Umbilical cord (tissue), 2 donors: ENCODE measurements at places on chromosomes 12 and 14.

- peak; percentile 58 for DNase-seq
Observed at GRCh38 chr14:41668356-41668755, 61.7 kb downstream of the LRFN5 start.

DNA sequence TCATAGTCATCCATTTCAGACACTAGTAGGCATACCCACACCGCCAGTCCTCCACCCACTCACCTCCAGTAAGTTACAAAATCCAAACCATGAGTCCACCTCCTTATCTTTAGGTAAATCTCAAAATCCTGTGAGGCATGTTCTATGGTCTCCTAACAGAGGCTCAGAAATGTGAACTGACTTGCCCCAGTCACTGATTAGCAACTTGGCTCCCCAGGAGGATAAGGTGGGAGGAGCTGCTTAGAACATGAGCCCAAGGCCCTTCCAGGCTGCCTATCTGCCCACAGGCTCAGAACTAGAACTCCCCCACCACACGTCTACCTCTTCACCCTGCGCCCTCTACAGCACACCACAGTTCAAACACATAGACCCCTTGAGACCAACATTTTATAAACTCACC is 19.9 kb downstream of the SETD3 start:
- DNase-seq = no peak

GRCh38 chr12:53424626-53425514 is 1.2 kb downstream of the AMHR2 start:
- DNase-seq = no peak

DNA sequence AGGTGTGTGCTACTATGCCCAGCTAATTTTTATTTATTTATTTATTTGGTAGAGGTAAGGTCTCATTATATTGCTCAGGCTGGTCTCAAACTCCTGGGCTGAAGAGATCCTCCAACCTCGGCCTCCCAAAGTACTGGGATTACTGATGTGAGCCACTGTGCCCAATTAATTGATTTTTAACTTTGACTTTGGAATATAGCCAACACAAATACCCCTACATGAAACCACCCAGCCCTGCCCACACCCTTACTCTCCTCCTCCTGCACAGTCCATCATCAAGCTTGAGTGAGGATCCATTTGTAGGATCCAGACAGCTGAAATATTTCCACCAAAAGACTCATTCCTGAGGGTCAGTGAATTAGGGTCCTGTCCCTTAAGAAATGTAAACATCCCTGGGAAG is 3.3 kb upstream of the TEAD4 start:
- DNase-seq = no peak

- DNase-seq = peak; percentile 87
Observed at GRCh38 chr14:23009939-23010726, at the start of gene C14orf93. Gene C14orf93 (minus strand): TSS chr14:23010143. CDS start chr14:22999023, 11,120 bp downstream.

- DNase-seq = no peak
Observed at GRCh38 chr12:26286186-26286585, 90.8 kb downstream of the SSPN start.

GRCh38 chr12:58455136-58455535 is 465.2 kb downstream of the LRIG3 start:
- DNase-seq = no peak

DNA sequence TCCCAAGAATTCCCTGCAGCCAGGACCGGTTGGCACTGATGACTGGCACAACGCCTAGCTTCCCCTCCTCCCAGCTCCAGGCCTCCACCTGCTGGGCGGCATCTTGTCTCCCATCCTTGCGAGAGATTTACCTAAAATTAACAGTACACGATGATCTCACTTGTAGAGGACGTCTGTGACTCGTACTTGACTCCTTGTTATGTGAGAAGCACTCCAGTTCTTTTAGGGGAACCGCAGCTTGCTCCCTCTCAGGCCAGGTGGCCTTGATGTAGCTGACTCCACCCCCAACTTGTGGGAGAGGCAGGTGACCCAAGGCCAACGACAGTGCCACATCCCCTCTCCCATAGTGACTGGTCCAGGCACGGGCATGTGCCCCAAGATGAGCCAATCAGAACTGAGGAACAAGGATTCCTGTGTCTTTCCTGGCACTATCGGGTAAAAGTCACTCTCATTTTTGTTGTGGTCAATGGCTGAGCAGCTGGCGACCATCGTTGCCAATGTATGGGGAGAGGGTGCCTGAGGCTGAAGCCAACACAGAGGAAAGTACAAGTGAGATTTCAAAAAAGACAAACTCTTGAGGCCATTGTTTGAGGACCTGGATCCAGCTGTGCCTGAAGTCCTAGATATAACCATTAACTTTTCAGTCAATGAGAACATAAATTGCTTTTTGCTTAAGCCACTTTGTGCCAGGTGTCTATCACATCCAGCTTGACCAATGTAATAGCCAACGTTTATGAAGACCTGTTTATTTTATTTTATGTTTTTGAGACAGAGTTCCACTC is 208.7 kb downstream of the RBM19 start:
- DNase-seq = no peak

GRCh38 chr14:74362361-74362915 is 14.2 kb downstream of the VRTN start:
- DNase-seq = peak; percentile 80

DNA sequence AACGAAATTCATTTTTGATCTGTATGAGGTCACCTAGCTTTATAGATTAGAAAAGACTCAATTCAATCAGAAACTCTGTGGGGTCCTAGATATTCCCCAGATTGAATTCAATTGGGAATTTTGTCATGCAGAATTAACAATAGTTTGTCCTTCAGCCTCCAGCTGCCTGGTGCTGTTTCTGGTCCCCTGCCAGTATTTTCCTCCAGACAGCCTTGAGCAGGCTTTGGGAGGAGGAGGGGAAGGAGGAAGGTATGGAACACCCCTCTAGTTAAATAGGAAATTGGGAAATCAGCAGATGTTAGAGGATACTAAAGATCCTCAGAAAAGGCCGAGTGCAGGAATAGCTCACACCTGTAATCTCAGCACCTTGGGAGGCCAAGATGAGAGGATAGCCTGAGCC is 10.6 kb downstream of the GRIP1 start:
- DNase-seq = peak; percentile 42

- peak; percentile 3 for DNase-seq
Observed at GRCh38 chr14:56580221-56580711, 668 bp downstream of the TMEM260 start.

GRCh38 chr12:112270673-112271072 is 111.6 kb downstream of the HECTD4 start:
- no peak for DNase-seq

GRCh38 chr12:81078469-81079196 is 754 bp downstream of the ACSS3 start:
- DNase-seq = peak; percentile 55

- no peak for DNase-seq
Observed at GRCh38 chr12:93569301-93569655, 3.2 kb upstream of the SOCS2 start.

GRCh38 chr14:99579903-99580571 is 24.0 kb downstream of the CCDC85C start:
- peak; percentile 77 for DNase-seq

DNA sequence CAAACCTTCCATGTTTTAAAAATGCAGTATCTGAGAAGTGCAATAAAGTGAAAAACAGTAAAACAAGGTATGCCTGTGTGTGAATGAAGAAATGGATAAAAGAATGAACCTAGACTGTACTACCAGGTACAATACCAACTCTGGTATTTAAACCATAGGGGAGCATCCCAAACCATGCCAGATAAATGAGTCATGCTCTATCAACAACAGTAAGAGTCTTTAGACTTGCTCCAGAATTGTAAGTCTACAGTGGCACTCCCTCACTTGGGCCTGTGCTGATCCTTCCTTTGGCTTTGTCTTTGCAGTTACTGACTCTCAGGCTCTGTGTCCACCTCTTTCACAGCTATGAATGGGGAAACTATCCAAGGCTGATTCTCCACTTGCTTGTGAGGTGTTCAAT is 38.1 kb downstream of the BBS10 start:
- DNase-seq = no peak

GRCh38 chr12:85616201-85616600 is 220.0 kb downstream of the RASSF9 start:
- DNase-seq = no peak

DNA sequence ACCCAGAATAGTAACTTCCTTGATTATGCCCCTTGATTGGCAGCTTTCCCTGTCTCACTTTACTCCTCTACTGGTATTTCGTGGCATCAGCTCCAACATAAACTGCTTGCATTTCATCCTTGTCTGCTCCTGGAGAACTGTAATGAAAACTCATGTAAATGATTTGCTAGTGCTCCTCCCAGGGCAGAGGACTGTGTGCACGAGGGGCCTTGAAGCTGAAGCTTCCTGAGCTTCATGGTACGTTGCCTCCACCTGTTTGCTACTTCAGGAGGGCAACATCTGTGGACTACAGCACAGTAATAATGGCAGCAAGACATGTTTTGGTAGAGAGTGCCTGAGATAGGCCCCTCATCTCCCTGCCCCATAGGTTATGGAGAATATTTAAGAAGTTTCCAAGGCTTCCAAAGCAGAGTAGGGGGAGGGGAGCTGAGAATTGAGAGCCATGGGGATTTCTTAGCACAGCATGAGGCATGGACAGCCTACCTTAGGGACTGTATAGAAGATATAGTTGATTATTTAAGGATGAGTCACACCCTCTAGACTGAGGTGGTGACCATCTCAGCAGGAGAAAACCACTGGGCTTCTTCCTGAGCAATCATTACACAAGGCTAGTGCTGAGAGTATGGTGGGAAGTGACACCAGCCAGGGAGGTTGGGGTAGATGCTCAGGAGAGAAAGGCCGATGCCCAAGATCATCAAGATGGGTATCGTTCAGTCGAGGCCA is 29.5 kb downstream of the CCDC198 start:
- no peak for DNase-seq

- no peak for DNase-seq
Observed at GRCh38 chr12:116267948-116268347, 9.5 kb downstream of the MED13L start.

DNA sequence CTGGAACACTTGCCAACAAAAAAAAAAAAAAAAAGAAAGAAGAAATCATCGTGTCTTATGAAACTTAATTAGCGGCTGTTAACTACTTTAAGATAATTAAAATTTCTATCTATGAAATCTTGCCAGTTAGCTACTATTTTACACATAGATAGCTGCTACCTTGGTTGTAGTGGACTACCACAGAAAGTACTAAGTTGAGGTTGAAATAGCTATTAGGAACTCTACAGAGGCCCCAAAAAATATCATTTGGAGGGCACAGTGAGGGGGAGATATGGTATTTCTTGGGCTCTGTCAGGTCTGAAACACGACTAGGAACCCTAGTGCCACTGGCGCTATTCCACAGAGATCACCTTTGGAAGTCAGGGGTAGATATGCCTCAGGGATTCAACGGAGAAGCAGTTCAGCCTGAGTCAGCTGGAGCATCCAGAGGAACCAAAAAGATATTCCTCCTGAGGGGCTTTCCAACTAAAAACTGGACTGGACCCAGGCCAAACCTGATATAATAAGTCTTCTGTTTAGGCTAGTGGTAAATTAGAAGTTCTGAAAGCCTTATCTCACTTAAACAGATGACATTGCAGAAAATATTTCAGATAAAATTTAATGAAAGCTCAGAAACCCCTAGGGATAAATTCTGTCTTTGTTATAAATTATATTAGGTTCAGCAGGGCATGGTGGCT is 126.1 kb downstream of the EPS8 start:
- no peak for DNase-seq

- DNase-seq = no peak
Observed at GRCh38 chr14:78170203-78170602, at the start of gene NRXN3. Gene NRXN3 (plus strand): TSS chr14:78170373. CDS start chr14:78243094, 72,721 bp downstream.

DNA sequence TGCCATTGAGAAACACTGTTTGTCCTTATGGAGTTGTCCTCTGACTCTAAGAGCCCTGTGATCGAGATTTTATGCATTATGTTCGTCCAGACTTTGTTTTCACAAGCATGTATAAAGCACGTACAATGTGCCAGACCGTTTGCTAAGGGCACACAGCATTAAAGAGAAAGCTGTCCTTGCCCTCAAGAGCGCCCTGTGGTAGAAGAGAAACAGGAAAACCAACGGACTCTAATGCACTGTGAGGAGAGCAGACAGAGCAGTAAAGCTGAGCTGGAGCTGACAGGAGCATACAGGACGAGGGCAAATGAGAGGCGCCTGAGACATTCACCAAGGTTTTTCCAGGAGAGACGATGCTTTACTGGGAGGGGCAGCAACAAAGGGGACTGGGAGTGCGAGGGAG is 66.2 kb upstream of the OVCH1 start:
- no peak for DNase-seq

DNA sequence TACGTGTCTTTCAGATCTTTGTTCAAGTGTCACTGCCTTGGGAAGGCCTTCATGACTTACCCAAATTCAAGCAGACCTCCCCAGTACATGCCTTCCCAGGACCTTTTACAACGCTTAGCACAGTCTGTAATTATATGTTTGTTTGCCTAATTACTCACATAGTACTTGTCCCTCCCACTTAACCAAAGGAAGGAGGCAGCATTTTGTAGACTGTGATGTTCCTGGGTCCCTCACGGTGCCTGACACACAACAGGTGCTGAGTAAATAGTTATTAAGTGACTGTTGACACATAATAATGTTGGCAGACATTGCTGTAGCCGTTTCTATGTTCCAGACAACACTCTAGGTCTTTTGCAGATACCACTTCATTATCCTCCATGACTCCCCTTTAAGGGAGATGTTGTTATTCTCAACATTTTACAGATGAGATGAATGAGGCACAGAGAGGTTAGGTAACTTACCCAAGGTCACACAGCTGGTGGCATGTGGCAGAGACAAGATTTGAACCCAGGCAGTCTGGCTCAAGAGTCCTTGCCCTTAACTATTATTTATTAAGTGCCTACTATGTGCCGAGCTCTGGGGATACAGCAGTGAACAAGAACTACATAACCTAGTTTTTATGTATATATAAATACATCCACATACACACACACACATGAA is 130.7 kb downstream of the PHETA1 start:
- DNase-seq = no peak

- no peak for DNase-seq
Observed at GRCh38 chr12:121918679-121919038, 267 bp downstream of the CFAP251 start.

GRCh38 chr12:62332598-62332997 is 72.4 kb downstream of the USP15 start:
- DNase-seq = no peak

DNA sequence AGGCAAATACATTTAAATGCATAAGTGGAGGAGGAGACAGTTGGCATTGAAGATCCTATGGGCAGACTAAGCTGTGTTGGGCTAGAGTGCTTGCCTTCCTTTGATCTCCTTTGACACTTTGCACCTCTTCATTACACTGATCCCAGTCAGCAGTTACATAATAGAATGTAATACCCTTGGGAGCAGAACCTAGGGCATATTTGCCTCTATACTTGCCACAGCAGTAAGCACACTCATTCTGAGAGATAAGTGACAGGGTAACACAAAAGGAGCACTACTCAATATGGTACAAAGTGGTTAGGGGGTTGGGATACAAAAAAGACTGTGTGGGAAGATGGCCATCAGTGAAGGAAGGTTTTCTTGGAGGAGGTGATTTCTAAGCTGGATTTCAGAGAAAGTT is 9.0 kb downstream of the MARS1 start:
- DNase-seq = no peak

DNA sequence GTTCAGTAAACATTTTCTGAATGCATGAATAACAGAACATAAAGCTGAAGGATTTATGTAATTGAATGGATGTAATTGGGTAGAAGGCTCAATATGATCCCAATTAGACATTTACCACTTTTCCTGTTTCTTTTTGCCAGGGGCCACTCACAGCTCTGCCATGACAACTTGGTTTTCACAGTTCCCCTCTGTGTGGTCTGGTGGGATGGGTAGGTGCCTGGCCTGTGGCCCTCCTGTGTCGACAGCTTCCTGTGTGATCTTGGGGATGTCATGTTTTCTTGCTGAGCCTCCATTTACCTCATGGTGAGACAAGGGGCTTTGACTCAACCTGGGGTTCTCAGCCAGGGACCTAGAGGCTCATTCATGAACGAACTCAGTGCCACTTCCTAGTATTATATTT is 12.6 kb upstream of the SERPINA10 start:
- DNase-seq = no peak
